ENCODE measurements at places on chromosomes 3 and 15. TPM values are rescaled to one million over a fixed set of nuclear protein-coding genes. Genes with fewer than 3 reads are reported as not detected.

A4GNT gene
- polyA plus RNA-seq, result not detected

GRCh38 chr3:79729096-79729495 lies 38.7 kb downstream of the ROBO1 start:
- no peak for DNase-seq
- H3K4me1 ChIP-seq, result no peaks in the 10 kb centered on the region
- H3K27me3 ChIP-seq, result no peaks in the 10 kb centered on the region
- no peak overlapping the region for H3K27ac ChIP-seq
- no peak overlapping the region for H3K4me3 ChIP-seq

- no peak overlapping the region for H3K27ac ChIP-seq
- no peaks in the 10 kb centered on the region for H3K4me1 ChIP-seq
- DNase-seq, result no peak
- no peaks in the 10 kb centered on the region for H3K36me3 ChIP-seq
Measured at GRCh38 chr3:105930733-105931132, 61.9 kb upstream of the CBLB start.

DNA sequence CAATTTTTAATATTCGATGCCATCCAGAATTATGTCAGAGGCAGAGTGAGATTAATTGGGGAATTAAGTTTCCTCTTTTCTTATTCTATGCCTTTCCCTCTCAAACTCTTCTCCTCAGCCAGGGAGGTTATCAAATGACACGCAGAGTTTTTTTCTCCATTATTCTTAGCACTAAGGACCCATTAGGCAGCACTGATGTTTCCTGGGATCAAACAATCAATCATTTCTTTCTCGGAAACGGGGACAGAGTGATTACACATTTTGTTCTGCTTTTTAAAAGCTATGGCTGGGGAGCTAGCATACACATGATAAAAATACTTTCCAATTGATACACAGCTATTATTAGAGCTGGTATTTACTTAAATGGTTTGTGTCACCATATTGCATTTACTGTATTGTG lies 35.3 kb upstream of the PSMD6 start:
- H3K36me3 ChIP-seq, result no peaks in the 10 kb centered on the region
- H3K4me1 ChIP-seq, result no peaks in the 10 kb centered on the region
- DNase-seq, result no peak
- H3K27me3 ChIP-seq, result peaks cover 47% of the 10 kb centered on the region
- no peak overlapping the region for H3K27ac ChIP-seq

DNA sequence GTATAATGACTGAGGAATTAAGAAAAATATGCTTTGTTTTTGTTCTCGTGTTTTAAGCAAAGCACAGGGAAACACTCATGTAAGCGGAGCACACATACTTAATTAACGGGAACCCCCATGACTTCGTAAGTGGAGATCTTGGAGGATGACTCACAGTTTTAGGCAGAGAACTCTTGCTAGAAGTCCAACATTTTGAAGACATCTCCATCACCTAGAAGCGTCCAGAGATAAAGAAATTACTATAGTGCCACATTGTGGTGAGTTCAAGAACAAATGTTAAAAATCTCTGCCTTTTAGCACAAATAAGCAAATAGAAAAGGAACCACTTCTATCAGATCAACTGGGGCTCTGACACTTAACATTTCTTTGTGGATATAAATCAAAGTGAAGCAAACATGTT lies 194.1 kb upstream of the ARHGEF26 start:
- H3K4me1 ChIP-seq, result no peaks in the 10 kb centered on the region
- no peak overlapping the region for H3K4me3 ChIP-seq
- DNase-seq, result no peak
- no peak overlapping the region for H3K27ac ChIP-seq
- no peaks in the 10 kb centered on the region for H3K36me3 ChIP-seq
